Activated naive CD4-positive, alpha-beta T cell treated with anti-CD3 and anti-CD28 coated beads, Interleukin-2, amount 10 ng/mL, durations not matched to agents 7 days and 5 days (primary cell): ENCODE measurements at places on chromosomes 6 and 20.

GRCh38 chr6:99138445-99138844 is 190.7 kb upstream of the FBXL4 start:
- H3K4me1 ChIP-seq: no peaks in the 10 kb centered on the region
- H3K27ac ChIP-seq: no peak overlapping the region
- DNase-seq: no peak
- H3K4me3 ChIP-seq: no peak overlapping the region
- H3K36me3 ChIP-seq: no peaks in the 10 kb centered on the region

GRCh38 chr6:56713254-56713672 is 70.6 kb upstream of the DST start:
- no peak for DNase-seq
- H3K4me3 ChIP-seq: no peak overlapping the region
- peaks cover 3% of the 10 kb centered on the region for H3K27me3 ChIP-seq
- H3K36me3 ChIP-seq: no peaks in the 10 kb centered on the region

GRCh38 chr6:35083507-35083906 is 57.6 kb downstream of the TCP11 start:
- no peaks in the 10 kb centered on the region for H3K27me3 ChIP-seq
- H3K27ac ChIP-seq: no peak overlapping the region
- H3K4me3 ChIP-seq: no peak overlapping the region
- no peaks in the 10 kb centered on the region for H3K4me1 ChIP-seq

- H3K27ac ChIP-seq: no peak overlapping the region
- H3K27me3 ChIP-seq: no peaks in the 10 kb centered on the region
- no peaks in the 10 kb centered on the region for H3K4me1 ChIP-seq
- H3K4me3 ChIP-seq: no peak overlapping the region
- DNase-seq: no peak
- H3K36me3 ChIP-seq: no peaks in the 10 kb centered on the region
Measured at GRCh38 chr6:169384291-169384690, 130.6 kb upstream of the THBS2 start.

GRCh38 chr6:130215526-130215925 is 7.2 kb downstream of the SAMD3 start:
- H3K27me3 ChIP-seq: no peaks in the 10 kb centered on the region
- H3K4me3 ChIP-seq: peak overlapping the region; percentile 65
- H3K27ac ChIP-seq: peak overlapping the region; percentile 77
- DNase-seq: peak; percentile 60

- no peaks in the 10 kb centered on the region for H3K4me1 ChIP-seq
- no peak overlapping the region for H3K4me3 ChIP-seq
- no peak for DNase-seq
- no peaks in the 10 kb centered on the region for H3K27me3 ChIP-seq
- H3K36me3 ChIP-seq: no peaks in the 10 kb centered on the region
Measured at GRCh38 chr20:22904386-22904785, 130.7 kb upstream of the SSTR4 start.

DNA sequence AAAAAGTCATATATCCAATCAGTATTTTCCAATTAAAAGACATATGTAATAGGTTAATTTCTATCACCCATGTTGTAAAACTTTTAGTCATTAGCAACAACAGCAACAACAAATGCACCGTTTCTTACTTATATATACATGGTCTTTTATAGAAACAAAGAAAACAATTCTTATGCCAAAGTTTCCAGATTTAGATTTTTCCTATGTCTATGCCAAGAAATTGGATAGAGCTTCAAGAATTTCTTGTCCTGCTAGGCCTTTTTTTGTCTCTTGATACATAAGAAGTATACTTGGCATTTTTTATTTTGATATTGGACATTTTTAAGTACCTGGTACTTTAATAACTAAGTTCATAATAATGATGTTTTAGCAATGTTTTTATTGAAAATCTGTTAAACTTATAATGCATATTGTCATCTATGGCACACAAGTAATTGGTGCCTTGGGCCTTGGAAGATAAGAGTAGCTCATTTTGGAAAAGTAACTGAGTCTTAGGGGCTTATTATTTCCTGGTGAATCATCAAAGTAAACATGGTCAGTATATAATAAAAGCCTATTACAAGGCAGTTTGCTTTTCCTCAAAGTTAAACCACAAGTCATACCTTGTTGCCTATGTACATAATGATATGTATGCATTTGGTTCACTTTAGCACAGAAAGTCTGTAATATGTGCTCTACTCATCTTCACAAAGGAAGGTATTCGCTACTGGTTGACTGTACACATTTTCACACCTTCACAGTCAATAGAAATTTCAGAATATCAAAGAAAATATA is 10.1 kb upstream of the FRK start:
- DNase-seq: no peak
- peaks cover 3% of the 10 kb centered on the region for H3K4me1 ChIP-seq
